ENCODE measurements at places on chromosomes 6 and 20.

GRCh38 chr6:122050242-122050755 lies 349.2 kb upstream of the HSF2 start:
- no peak for DNase-seq

DNA sequence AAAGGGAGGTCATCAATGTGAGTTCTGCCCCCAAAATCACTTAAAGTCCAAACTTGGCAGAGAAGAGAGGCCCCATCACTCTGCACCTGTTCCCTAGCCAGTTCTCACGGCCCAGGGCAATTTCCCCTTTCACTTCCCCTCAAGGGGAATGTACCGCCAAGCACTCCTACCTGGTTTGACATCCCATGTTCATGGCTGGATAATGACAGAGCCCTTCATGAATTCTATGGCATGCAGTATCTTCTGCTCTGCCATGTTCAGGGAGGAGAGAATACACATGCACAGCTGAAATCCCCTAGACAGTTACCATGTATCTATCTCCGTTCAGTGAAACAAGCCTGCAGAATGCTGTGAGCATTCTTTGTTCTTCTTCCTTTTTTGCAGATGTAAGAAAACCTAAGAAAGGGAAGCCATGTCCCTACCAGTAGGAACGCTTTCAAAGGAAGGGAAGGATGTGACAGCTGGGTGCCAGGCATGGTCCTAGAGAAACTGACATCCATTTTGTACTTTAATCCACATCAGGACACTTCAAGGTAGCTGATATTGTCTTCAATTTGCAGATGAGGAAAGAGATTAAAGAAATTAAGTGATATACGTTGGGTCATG lies 79.8 kb upstream of the ARID1B start:
- DNase-seq: no peak

- DNase-seq: no peak
Observed at GRCh38 chr6:22106451-22106850, 190.4 kb downstream of the PRL start.

DNA sequence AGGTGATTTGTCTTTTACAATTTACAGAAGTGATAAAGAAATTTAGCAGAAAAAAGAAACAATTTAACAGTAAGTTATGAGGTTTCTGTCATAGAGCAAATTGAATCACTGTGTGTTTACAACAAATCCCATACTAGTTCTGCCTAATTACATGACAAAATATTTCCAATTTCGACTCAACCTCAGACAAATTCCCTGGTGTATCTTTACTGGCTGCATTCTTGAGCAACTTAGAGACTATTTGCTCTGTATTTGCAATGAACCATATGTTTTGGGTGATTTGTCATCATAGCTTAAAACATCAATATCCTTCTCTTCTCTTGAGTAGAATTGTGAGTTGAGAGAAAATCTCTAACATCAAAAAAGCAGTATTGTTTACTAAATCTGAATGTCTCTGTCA lies 128.7 kb downstream of the SIM1 start:
- DNase-seq: no peak

DNA sequence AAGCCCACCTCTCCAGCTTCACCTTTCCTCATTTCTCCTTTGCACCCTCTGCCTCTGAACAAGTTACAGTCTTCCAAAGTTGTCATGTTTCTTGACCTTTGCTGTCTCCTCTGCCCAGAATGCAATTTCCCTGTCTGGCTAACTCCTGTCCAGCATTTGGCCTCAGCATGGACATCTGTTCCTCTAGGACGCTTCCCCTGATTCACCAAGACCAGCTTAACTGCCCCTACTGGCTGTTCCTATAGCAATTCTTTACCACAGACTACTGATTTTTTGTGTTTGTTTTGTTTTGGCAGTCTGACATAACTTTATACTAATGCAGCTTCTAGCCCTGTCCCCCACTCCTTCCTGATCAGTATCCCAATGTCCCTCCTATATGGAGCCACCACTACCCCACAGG lies 13.4 kb downstream of the GNL1 start:
- no peak for DNase-seq

DNA sequence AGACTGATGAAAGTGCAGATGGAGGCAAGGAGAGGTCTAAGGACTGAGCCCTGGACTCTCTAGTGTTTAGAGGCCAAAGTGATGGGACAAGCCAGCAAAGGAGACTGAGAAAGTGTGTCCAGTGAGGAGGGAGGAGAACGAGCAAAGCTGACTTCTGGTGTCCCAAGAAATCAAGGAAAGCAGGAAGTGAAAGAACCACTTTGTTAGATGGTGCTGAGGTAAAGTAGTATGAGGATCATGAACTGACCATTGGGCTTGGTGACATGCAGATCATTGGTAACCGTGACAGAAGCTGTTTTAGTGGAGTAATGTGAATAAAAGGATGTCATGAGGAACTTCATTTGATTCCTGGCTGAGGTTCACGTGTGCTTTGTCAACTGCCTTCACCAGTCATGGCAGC lies 108.4 kb downstream of the SLX4IP start:
- DNase-seq: no peak

GRCh38 chr6:92979281-92979680 lies 440.1 kb downstream of the EPHA7 start:
- DNase-seq: no peak

DNA sequence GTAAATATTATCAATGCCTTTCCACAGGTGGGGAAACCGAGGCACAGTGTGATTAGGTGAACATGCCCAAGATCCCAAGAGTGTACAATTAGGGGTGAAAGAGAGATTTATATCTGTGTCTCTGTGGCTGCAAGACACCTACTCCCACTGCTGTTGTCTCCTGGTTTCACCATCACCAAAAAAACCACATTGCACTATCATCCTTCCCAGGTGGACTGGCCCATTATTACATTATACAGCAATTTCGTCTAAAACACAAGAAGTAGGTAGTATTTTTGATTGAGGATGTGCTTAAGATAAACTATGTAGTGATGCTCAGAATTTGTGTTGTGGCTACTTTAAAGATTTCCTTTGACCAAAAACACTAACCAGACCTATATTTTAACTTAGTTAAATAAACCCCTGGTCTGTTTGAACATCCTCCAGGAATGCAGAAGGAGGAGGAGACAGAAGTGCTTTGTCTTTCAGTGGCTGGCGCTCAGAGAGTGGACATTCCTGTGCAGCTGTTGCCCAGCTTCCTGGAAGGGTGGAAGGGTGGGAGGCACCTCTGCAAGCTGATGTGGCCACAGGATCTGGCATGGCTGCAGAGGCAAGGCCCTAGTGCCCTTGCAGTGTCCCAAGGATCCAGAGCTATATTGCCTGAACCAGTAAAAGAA lies 23.8 kb downstream of the DCBLD1 start:
- no peak for DNase-seq

DNA sequence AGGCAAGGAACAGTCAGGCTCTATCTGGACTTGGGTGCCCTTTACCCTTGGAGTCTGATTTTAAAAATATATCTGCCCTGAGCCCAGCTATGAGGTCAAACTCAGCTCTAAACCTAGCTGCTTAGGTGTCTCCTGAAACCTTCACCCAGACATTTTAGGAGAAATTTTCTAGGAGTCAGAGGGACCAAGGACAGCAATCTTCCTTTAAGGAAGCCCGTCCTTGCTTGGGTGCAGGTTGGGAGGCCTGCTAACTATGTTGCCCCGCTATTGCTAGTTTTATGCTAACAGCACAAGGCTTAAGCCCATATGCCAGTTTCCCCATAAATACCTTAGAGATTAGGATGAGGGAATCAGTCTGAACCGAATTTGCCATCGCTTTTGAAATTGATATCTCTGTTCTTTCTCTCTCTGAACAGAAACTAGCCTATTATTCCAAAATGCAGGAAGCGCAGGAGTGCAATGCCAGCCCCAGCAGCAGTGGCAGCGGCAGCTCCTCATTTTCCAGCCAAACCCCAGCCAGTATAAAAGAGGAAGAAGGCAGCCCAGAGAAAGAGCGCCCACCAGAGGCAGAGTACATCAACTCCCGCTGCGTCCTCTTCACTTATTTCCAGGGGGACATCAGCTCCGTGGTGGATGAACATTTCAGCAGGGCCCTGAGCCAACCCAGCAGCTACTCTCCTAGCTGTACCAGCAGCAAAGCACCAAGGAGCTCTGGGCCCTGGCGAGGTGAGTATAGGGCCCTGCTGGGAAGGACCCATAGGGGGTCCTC lies 2.6 kb downstream of the VGLL2 start:
- no peak for DNase-seq

DNA sequence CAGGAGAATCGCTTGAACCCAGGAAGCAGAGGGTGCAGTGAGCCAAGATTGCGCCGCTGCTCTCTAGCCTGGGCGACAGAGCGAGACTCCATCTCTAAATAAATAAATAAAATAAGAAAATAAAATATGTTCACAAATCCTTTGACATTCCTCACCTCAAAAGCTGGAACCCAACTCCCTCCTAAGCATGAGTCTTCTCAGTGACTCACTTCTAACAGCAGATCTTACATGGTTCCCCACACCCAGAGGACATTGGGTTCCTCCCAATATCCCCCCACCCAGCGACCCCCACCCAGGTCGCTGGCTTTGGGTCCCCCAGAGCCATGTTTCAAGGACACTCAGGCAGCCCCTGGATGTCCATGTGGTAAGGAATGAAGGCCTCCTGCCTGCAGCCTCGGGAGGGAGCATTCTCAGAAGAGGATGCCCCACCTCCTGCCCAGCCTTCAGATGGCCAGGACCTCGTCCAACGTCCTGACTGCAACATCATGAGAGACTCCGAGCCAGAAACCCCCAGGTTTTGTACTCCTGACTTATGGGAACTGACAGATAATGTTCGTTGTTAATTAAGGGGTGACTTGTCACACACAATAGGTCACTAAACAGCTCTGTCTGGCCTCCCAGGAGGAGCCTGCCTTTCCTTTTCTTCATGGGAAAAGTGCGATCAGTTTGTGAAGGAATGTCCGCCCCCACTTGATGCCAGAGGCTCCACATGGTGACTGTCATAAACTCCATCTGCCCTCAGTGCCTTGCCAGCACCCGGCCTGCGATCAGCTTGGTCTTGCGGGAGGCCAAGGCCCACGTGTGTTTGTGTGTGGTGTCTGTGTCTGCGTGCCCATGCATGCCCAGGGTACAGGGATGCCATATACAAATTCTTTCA lies 10.1 kb upstream of the GMEB2 start:
- DNase-seq: no peak

GRCh38 chr6:134495203-134495889 lies 177.4 kb upstream of the SGK1 start:
- no peak for DNase-seq

- DNase-seq: no peak
Observed at GRCh38 chr20:64090165-64090564, 6.0 kb upstream of the LKAAEAR1 start.

Measured in stimulated activated CD4-positive, alpha-beta T cell treated with anti-CD3 and anti-CD28 coated beads, Interleukin-15, amount 100 ng/mL, for 1 hour (primary cell).